ENCODE measurements at places on chromosomes 13 and 19.

- DNase-seq, result no peak
Measured at GRCh38 chr19:27890206-27890605, 1322.7 kb downstream of the UQCRFS1 start.

- DNase-seq, result no peak
Measured at GRCh38 chr19:925087-925525, 729 bp upstream of the ARID3A start.

- DNase-seq, result no peak
Measured at GRCh38 chr13:90696656-90697055, 650.8 kb upstream of the MIR17HG start.

- DNase-seq, result peak; percentile 45
Measured at GRCh38 chr13:40664350-40665125, 1.9 kb downstream of the FOXO1 start.

GRCh38 chr13:36870050-36870692, 49.9 kb downstream of the SMAD9 start:
- no peak for DNase-seq

GRCh38 chr13:99257291-99257690, 888 bp downstream of the GPR18 start:
- DNase-seq, result no peak

GRCh38 chr13:39874331-39875053, 219.0 kb downstream of the COG6 start:
- DNase-seq, result no peak

DNA sequence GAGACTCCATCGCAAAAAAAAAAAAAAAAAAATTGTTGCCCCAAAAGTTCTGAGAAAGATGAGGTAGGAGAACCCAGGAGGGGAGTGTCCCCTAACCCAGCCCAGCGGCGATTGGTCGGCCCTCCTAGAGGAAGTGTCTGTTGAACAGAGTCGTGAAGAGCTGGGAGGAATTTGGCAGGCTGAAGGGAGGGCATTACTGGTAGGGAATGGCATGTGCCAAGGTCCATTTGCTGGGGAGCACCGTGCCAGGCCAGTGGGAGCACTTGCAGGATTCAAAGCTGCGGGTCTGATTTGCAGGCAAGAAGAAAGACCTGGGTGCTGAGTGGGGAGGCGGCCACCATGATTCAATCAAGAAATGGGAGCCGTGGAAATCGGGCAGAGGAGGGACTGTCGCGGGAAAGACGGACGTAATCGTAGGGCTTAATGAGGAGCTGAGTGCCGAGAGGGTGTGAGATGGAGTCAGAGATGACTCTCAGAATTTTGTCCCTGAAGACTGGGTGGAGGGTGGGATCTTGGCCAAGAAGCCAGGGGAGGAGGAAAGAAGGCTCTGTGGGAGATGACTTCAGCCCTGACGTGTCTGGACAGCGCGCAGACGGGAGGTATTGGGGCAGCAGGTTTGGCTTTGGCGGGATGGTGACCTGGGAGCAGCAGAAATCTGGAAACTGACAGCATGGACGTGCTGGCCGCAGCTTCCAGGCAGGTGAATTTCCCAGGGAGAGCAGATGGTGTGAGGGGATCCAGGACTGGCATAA, 15.4 kb downstream of the CERS4 start:
- no peak for DNase-seq

- DNase-seq, result no peak
Measured at GRCh38 chr13:99356262-99357091, 49.3 kb upstream of the GPR183 start.

- peak; percentile 34 for DNase-seq
Measured at GRCh38 chr19:17555929-17556813, 722 bp downstream of the COLGALT1 start.

All from stimulated activated CD4-positive, alpha-beta T cell treated with anti-CD3 and anti-CD28 coated beads, TNF-alpha, amount 100 ng/mL, for 4 hours (primary cell).